ENCODE measurements at places on chromosomes 5 and 9.
A peak's percentile ranks its signal among the peaks of the same experiment; 100 is the strongest.

DNA sequence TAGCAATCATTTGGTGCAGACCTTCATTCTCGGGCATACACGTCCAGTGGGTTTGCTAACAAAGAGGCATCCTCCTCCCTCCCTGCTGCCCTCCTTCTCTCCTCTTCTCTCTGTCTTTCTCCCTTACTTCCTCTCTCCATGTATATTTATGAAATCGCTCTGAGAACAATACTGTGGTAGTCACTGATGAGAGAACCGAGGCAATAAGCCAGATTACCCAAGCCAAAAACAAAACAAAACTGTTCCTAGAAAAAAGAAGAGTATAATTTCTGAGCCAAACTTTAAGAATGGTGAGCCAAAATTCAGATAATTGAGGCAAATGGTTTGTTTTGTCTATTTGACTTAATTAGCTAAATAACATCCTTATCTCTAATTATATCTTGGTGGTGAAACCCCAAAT is 15.8 kb upstream of the HMHB1 start:
- no peak for DNase-seq

DNA sequence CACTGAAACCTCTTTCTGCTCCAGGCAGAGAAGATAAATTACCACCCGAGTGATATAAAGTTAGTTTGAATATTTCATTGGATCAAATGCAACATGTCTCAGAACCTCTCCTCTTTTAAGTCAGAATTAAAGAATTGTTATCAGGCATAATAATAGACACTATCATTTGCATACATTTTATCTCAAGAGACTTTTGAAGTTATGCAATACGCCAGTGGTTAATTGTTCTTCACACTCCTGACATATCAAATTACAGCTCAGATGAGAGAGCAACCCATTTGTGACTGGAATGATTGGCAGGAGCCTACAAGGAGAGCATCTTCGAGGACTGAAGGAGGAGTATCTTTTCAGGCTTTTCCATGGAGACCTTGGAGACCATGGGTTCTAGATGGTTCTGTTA is 452.2 kb downstream of the KDM4C start:
- no peak for DNase-seq

DNA sequence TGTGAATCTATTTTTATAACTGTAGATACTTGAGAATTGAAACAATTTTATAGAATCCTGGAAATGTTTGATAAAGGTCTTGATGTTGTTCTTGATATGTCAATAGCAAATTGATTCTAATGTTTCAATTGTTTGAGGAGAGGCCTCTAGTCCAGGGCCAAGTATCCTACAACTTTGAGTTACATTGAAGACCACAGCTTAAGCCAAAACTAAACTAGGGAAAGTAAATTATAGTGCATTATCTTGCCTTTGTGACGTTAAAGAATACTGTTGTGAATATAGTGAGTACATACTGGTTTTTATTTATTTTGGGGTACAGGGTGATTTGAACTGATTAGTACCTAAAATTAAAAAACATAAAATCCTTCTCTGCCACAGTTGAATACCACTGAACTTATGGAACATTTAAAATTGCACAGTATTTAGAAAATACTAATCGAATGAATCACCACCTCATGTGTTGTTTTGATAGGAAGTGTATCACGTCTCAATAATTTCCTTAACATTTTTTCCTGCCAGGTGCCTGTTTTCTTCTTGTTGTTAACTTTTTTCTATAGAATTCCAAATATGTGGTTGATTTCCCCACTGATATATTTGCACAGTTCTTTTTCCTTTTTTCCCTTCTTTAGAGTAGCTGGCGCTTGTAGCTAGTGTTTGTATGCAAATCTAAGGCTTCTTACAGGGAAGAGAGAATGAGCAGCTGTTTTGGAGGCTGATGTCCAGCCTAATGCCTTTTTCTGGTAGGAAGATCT is 12.5 kb downstream of the ARHGEF28 start:
- DNase-seq: no peak

DNA sequence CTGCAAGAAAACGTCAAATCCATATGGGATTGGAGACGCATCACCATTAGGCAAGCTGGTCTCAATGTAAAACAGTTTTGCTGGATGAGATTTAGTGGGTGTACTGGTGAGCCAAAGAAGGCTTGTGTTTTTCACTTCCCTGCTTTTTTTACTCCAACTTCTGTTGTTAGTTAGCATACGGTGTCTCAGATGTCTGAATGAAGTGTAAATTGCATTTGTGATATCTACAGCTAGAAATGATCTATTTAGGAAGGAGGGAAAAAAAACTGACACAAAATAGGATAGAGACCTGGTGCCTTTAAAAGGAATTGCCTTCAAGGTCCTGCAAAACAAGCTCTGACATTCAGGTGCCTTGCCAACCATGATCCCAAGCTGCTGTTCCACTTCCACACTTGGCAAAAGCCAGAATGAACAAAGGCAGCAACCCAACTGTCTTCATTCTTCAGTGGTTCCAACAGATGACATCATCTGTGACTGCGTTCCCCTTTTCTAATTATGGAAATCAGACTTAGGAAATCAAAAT is 104.2 kb upstream of the RAI14 start:
- DNase-seq: no peak

DNA sequence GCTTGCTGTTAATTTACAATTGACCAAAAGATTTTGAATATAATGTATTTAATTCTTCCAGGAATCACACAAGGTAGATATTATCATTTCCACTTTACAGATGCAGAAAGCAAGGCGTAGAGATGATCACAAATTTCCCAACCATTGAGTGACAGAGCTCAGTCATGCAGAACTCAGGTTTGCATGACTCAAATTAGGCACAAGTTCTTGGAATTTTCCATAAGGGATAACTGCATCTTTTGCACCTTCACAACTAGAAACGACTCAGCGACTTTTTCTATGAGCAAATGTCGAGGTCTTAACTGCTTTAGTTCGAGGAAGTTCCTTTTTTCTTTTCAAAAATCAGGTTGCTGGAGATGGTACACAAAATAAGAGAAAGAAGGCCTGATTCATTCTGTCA is 265.5 kb upstream of the PAPPA start:
- no peak for DNase-seq

DNA sequence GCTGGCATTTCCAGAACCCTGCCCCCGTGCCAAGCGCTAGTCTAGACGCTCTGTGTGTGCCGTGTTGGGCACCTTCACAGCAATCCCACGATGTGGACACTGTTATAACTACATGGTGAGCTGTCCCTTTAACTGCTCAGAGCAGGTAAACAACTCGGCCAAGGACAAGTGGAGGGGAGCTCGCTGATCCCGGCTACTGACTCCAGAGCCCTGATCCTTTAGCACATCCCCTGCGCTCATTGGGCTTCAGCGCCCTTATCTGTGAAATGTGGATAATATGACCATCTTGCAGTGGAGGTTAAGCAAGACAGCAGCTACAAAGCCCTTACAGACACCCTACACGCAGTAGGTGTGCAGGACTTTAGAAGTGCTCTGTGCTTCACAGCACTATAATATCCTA is 16.5 kb downstream of the ORM2 start:
- no peak for DNase-seq

GRCh38 chr5:81302596-81302995 is 1.2 kb downstream of the ZCCHC9 start:
- DNase-seq: no peak

- DNase-seq: no peak
Observed at GRCh38 chr5:169133531-169133930, 167.4 kb downstream of the SLIT3 start.

DNA sequence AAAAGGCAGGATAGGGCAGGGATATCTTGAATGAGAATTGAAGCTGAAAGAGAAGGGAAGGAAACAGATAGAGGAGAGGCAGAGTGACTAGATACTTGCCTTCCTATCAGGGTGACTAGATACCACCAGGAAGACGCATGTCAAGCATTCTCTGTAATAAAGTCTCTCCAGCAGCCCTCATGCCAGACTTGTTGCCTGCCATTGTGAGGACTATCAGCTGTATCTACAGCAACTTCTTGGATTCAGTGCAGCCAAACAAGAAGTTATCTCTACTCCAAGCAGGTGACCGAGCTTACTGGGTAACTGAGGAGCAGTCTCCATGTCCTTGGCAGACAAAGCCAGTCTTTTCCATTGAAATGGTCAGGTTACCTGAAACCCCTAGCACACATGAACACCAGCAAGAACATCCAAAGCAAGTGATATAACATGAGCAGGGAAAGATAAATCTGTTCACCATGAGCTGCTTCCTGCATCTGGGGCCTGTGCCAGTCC is 9.3 kb downstream of the SH3RF2 start:
- no peak for DNase-seq

DNA sequence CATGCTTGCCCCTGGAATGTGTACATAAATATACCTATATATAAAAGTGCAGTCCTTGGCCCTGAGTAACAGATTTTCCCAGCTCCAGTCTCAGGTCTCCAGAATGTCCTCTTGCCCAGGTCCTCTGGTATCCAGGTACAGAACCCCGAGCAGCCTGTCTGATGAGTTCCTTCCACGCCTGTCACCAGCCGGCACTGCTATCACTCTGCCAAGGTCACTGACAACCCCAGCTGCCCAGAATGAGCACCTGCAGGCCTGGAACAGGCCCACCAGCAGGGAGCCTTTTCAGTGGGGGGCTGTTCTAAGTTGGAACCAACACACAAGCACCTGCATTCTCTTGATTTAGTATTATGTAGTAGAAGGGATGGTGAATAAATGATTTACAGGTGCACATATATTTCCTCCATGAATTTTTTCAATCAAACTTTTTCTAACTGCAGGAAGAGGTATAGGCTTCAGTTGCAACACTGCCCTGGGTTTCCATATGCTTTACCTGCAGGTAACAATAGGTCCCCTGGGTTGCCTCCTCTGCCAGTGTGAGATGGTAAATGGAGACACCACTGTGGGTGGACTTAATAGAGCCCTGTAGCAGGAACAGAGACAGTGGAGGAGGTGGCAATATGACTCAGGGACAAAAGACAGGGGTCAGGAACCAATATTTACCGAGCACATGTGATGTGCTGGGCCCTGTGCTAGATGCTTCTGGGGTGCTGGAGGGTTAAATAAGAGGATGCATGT is 291.9 kb downstream of the SPOCK1 start:
- DNase-seq: no peak

GRCh38 chr9:78030553-78031443 is 813 bp downstream of the GNAQ start:
- DNase-seq: no peak

- DNase-seq: no peak
Observed at GRCh38 chr5:175864296-175864695, 7.1 kb upstream of the CPLX2 start.

- no peak for DNase-seq
Observed at GRCh38 chr5:113663879-113664541, 150.5 kb downstream of the YTHDC2 start.

DNA sequence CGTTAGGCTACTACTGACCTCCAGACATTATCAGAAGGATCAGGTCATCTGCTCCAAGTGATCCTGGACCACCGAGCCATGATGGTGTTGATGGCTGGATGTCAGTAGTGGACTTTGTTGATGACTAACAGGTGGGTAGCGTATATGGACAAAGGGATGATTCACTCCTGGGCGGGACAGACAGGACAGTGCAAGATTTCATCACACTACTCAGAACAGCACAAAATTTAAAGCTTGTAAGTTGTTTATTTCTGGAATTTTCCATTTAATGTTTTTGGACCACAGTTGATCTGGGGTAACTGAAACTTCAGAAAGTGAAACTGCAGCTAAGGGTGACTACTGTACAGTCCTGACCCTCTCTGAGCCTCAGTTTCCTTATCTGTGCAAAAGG is 12.7 kb downstream of the PDGFRB start:
- peak; percentile 90 for DNase-seq

DNA sequence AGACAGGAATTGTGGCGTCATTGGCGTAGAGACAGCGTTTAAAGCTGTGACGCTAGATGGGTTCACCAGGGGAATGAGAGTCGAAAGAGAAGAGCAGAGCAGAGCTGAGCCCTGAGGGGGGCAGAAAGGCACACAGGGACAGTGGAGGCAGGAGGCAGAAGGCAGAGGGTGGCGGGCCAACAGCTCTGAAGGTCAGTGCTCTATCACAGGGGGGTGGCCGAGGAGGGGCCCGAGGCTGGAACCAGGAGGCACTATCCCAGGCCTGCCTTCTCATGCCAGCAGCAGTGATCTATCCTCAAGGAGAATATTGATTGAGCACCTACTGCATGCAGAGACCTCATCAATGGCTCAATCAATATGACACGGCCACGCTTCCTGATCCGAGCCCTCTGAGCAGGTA is 132.4 kb downstream of the KCNIP1 start:
- DNase-seq: no peak

GRCh38 chr9:133613432-133613831 is 4.2 kb upstream of the FAM163B start:
- DNase-seq: no peak

GRCh38 chr9:621201-621855 is 220.2 kb upstream of the DMRT1 start:
- DNase-seq: no peak

DNA sequence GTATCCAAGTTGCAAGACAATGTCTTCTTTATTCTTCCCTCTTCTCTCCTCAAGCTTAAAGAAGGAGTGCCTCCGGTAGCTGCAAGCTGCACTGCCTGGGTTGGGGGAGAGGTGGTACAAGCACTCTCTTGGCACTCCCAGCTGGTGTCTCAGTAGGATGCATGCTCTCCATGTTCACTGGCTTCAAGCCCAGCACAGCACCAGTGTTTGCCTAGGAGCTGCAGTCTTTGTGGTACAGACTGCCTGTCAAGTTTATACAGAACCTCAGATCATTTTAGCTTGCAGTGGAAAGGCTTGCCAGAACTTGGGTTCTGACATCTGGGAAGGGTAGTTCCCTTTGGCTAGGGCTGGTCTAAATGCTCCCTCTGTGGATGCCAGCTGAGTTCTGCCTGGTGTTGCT is 505.6 kb downstream of the MAN2A1 start:
- no peak for DNase-seq

GRCh38 chr5:96492459-96493047 is 59.5 kb upstream of the PCSK1 start:
- peak; percentile 68 for DNase-seq

DNA sequence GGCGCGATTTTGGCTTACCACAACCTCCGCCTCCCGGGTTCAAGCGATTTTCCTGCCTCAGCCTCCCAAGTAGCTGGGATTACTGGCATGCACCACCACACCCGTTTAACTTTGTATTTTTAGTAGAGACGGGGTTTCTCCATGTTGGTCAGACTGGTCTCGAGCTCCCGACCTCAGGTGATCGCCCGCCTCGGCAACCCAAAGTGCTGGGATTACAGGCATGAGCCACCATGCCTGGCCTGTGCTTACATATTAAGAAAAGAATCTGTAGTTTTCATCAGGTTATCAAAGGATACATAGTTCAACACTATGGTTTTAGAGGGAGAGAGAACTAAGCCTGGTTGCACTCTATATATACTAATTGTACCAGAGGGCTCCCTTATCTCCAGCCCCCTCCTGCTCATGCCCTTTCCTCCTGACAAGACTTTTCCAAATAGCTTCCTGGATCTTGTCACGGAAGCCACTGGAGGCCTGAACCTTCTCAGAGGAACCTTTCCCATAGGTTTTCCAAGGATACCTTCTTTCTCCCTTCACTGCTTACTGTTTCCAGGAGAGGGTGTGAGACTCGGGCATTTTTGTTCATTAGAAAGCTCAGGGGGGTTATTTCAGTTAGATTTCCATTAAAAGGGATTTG is 53.1 kb downstream of the SLC44A1 start:
- no peak for DNase-seq

GRCh38 chr9:92771309-92771708 is 6.7 kb upstream of the BICD2 start:
- no peak for DNase-seq

All from AG09309 (cell line).